ENCODE measurements at places on chromosomes 7 and 10.

GRCh38 chr10:124728071-124728829, 15.9 kb downstream of the FAM53B start:
- no peak for DNase-seq

DNA sequence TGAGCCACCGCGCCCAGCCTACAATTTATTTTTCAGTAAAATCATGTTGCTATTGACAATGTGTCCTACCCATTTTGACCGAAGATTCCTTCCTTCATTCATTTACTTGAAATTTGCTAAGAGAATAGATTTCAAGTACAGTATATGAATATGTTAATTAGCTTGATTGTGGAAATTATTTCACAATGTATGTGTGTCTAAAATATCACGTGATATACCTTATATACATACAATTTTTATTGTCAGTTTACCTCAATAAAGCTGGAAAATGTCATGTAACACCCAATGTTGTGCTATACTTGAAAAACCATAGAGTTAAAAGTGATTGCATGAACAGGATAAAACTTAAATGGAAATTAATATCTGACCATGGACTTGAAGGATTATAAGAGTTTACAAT, 521.7 kb upstream of the ANKRD30A start:
- DNase-seq: no peak

- no peak for DNase-seq
Measured at GRCh38 chr10:19683960-19684359, 132.3 kb upstream of the PLXDC2 start.

GRCh38 chr10:1736144-1736971, 967 bp downstream of the ADARB2 start:
- no peak for DNase-seq

GRCh38 chr7:155871211-155871610, 58.9 kb upstream of the SHH start:
- no peak for DNase-seq

DNA sequence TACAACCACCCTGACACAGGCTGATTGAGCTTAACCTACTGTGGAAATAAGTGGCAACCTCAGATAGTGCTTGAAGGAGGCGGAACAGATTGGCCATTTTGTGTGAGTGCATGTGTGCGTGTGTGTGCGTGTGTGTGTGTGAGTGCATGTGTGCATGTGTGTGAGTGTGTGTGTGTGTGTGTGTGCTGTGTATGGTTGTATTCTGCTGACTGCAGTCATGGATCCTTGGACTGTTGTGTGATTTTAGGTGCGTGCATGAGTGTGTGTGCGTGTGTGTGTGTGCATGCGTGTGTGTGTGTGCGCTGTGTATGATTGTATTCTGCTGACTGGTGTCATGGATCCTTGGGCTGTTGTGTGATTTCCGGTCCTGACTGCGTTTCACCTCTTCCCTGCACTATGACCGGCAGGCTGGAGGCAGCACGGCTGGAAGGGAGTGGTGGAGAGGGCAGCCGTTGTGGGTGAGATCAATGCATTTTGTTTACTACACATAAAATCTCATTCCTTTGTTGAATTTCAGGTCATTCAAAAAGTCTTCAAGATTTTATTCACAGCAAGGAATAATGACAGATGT, 6.3 kb downstream of the IQCE start:
- no peak for DNase-seq

GRCh38 chr7:129990403-129991192, 37.8 kb upstream of the UBE2H start:
- DNase-seq: no peak

- DNase-seq: no peak
Measured at GRCh38 chr7:127652333-127653248, 597 bp downstream of the SND1 start.

DNA sequence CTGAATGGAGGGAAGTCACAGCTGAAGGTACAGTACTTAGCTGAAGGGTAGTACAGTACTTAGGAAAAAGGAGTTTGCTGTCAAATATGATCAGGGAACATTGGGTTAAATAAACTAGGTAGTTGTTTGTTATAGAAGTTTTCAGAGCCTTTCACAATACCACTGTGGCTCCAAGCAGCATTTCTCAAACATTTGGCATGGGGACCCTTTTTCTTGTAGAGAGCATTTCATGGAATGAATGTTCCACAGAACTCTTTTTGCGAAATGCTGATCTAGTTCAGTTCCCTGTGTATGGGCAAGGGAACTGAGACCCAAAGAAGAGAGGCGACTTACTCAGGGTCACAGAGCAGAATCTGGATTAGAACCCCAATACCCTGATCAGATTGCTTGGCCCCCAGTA, 31.5 kb upstream of the DDX50 start:
- no peak for DNase-seq

- DNase-seq: no peak
Measured at GRCh38 chr7:29075606-29076005, 70.7 kb downstream of the CPVL start.

DNA sequence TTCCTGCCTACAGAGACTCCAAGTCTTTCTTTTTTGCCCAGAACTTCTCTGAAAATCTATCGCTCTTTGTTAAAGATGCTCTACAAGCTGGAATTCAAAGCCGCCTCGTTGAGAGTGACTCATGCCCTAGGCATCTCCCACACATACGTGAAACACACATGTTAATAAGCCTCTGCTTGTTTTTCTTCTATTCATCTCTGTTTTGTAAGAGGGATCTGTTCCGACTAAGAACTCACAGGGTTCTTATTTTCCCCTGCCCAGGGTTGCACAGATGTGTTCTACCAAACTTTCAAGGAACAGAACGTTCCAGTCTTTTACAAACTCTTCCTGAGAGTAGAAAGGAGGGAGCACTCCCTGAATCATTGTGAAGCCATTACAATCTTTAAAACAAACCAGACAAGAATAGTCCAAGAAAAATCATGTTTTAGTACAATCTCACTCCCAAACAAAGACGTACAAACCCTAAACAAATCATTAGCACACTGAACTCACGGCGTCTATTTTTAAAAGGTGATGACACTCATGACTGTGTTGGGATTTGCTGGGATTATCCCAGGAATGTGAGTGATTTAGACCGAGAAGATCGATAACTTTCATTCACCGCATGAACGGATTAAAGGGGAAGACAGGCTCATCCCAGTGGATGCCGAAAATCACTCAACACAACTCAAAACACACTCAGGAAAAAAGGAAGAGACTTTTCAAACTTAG, 55.3 kb upstream of the INPP5A start:
- no peak for DNase-seq

- DNase-seq: no peak
Measured at GRCh38 chr10:91689731-91690168, 56.9 kb upstream of the PPP1R3C start.

DNA sequence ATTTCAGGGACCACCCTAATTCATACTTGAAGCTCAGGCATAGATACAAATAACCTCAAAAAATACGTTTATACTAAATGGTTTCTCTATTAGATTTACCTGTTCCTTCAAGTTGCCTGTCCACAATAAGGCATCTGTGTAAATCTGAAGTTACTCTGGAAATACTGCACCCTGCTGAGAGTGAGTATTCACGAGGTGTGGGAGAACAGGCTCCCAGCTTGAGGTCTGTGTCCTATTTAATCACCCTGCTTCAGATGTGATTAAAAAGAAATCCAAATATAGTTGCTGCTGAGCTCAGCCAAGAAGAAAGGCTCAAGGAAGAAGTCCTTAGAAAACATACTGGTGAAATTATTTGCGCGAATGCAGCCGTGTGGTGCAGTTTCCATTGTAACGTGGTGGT, 136.8 kb downstream of the KLF6 start:
- no peak for DNase-seq

DNA sequence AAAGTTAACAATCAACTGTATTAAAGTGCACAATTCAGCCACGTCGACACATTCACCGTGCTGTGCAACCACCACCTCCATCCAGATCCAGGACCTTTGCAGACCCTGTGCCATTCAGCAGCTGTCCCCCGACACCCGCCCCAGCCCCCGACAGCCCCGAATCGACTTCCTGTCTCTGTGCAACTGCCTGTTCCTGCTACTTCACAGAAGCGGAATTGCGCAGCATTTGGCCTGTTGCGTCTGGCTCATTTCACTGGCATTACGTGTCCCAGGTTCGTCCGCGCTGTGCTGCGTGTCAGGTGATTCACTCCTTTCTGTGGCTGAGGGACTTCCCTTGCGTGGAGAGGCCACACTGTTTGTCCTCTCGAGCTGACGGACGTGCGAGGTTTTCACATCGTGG, 33.2 kb upstream of the DNAAF5 start:
- no peak for DNase-seq

GRCh38 chr10:129323879-129324278, 143.2 kb upstream of the MGMT start:
- DNase-seq: no peak

GRCh38 chr10:8323428-8324054, 269.1 kb downstream of the GATA3 start:
- DNase-seq: no peak

- no peak for DNase-seq
Measured at GRCh38 chr10:125989791-125990190, 93.4 kb downstream of the FANK1 start.

DNA sequence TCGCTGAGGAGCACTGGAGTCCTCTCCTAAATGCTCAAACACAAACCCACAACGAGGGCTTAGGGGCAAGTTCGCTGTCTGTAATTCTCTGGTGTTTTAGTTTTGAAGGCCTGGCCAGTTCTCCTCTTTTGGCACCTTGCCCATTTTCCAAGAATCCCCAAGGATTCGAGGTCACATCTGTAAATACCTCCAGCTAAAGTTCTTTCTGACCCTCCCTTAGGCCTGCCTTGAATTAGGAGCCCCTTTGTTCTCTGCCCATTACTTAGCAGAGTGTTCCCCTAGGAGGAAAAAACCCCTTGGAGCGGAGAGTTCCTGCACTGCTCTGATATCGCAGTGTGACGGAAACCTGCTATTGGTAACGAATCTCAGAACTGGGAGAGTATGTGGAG, 743 bp upstream of the PYROXD2 start:
- no peak for DNase-seq

DNA sequence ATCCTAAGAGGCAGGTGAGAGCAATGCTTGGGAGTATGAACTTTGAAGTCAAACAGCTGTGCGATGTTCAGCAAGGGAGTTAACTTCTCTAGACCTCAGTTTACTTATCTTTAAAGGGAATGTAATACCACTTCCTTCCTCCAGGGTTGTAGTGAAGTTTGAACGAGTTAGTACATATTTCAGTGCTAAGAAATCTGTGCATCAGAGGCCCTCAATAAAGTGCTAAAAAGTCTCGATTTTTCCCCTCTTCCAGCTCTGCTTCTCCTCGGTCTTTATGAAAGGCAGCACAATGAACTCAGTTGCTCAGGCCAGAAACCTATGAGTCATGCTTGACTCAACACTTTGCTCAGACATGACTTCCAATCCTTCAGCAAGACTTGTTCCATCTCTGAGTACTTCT, 418.9 kb downstream of the MDFIC start:
- no peak for DNase-seq

DNA sequence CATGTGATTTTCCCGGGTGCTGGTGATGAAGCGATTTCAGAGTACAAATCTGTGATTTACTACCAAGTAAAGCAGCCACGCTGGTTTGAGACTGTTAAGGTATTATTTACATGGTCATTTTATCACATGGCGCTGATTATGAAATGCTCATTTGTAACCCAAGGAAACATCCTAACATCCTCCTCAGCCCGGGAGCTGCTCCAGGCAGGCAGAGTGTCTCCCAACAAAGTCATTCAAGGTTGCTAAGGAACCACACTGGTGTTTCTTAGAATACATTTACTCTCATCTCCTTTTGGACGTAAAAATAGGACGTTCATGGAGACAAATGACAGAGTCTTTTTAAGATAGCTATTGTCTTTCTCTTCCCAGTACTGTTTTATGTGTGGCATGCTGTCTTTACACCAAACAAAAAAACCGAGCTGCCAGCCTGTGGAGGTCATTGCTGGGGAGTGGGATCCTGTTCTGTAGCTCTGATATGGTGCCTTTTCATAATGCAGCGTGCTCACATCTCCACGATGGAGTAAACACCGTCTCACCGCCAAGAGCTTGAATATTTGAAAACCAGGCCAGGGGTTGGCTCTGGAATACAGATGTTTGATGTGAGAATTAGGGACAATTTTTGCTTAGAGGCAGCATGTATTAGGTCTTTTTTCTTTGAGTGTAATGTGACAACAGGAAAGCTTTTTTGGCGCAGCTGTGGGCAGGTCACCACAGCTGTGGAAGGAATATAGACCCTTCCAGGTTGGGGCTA, 119.6 kb downstream of the DOCK1 start:
- no peak for DNase-seq

- peak; percentile 60 for DNase-seq
Measured at GRCh38 chr10:132248455-132249225, 59.1 kb downstream of the STK32C start.

GRCh38 chr7:158378978-158379377, 208.6 kb downstream of the PTPRN2 start:
- no peak for DNase-seq

DNA sequence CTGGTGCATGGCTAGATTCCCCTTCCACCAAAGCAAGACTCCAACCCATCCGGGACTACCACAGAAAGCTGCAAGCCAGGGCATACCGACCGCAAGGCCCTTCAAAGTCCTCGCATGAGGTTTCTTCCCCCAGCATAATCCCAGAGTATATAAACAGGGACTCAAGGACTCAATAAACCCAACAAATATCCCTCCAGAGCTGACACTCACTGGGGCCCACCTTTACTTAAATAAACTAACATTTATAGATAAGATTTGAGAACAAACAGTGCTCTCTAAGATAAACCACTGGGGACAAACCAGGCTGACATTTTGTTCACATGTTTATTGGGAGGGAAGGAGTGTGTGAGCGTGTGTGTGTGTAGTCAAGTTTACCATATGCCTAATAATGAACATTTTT, 138.2 kb downstream of the ADAM12 start:
- DNase-seq: no peak

GRCh38 chr7:158044482-158044823, 543.2 kb downstream of the PTPRN2 start:
- no peak for DNase-seq

GRCh38 chr7:138001529-138002095, at the start of gene CREB3L2:
Gene CREB3L2, minus strand, starts transcription at chr7:138002086. Its CDS starts 381 bp downstream, at chr7:138001705.
- DNase-seq: peak; percentile 47

- DNase-seq: no peak
Measured at GRCh38 chr10:87961314-87961713, 97.9 kb downstream of the PTEN start.
